ENCODE measurements at places on chromosomes 1 and 21.

- DNase-seq, result no peak
These were observed 156.3 kb upstream of the C1orf87 start for GRCh38 chr1:60229821-60230220.

- no peak for DNase-seq
These were observed 14.1 kb downstream of the DNASE2B start for GRCh38 chr1:84412316-84412942.

- DNase-seq, result no peak
These were observed 62.7 kb downstream of the CAPN2 start for GRCh38 chr1:223775054-223775453.

DNA sequence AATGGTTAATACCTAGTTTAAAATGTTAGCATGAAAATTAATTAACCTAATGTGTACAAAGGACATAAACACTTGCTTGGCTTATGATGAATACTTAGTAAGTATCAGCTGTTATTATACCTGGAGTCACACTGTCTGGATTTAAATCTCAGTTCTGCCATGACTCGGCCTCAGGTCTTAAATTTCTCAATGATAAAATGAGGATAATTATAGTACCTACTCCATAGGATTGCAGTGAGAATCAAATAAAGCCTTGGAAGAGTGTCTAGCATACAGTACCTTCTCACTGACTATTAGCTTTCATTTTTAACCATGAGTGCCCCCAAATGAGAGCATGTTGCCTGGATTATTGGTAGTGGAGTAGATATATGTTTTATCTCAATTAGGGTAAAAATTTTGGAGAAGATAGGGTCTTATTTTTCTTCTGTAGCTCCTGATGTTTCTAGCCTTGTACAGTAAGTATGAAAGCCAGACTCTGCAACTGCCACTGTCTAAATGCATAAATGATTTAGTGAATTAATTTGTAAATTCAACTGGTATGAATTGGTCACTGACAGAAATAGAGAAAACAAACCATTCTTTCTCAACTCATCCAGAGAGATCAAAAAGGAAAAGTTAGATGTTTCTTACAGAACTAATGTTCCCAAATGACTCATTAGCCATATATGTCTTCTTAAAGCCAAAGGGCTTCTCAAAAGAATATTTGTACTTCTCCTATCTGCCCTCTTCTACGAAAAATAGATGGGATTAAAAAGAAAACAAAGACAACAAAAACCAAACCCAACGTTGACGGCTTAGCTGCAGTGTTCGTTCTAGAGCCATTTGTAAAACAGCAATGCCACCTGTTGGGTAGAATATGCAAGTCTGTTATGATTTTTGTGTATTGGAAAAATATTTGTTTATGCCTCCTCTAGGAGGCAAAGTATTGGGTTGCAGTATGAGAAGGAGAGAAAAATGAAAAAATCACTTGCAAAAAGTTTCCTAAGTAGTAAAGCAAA, 53.8 kb upstream of the MROH9 start:
- no peak for DNase-seq

GRCh38 chr1:113782406-113782805, 23.1 kb upstream of the PHTF1 start:
- DNase-seq, result no peak

GRCh38 chr21:20998456-20998789, 214 bp downstream of the NCAM2 start:
- DNase-seq, result no peak

DNA sequence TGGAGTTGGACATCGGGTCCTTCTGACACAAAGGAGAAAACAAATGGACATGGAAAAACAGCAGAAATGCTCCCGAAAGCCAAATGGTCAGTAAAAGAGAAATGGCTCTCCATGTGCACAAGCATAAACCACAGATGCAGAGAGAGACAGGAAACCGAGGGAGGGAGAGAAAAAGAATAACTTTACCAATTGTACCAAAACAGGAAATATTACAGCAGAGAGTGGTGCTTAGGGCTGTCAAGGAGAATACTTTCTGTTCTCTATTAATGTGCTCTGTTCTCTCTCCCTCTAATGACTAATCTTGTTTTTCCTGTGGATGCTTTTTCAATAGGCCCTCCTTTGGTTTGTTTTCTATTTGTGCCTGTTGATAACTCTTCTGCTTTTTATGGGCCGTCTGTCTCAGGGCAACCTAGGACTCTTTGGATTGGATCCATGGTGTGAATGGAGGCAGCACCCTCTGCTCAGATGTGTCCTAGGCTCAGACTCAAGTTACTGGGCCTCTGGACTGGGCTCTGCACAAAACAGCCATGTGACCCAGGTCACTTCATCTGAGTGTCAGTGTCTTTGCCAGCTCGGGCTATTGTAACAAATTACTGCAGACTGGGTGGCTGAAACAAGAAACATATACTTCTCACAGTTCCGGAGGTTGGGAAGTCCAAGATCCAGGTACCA, 663.0 kb downstream of the NPHP4 start:
- DNase-seq, result no peak

DNA sequence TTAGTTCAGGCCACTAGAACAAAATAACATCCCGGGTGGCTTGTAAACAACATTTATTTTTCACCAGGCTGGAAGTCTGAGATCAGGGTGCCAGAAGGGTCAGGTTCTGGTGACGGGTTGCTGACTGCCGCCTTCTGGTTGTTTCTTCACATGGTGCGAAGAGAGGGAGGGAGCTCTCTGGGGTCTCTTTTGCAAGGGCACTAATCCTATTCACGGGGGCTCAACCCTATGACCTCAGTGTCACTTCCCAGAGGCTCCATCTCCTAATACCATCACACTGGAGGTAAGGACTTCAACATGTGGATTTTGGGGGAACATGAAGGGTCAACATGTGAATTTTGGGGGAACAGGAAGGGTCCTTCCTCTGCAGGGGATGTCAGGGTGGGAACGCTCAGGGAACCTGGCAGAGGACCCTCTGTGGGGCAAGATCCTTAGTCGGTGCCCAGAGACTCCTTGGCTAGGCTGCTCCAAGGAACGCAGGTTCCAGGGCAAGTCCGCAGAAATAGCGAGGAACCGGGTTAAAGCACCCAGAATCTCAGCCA, 8.7 kb upstream of the C2CD2 start:
- DNase-seq, result no peak

DNA sequence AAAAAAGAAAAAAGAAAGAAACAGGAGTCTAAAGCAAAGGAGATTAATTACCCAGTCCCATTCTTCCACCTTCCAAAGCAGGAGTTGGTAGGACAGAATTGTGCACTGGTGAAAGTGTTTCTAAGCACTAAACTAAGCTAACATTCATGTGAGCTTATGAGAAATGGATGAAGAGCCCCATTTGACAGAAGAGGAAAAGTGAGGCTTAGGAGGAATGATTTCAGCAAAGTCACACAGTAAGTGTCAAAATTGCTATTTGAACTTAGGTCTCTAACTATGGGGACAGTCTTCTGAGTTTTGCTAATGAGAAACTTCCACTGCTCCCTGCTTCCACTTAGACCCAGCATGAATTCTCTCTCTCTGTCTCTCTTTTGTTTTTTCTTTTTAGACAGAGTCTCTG, 18.7 kb downstream of the LCK start:
- DNase-seq, result no peak

DNA sequence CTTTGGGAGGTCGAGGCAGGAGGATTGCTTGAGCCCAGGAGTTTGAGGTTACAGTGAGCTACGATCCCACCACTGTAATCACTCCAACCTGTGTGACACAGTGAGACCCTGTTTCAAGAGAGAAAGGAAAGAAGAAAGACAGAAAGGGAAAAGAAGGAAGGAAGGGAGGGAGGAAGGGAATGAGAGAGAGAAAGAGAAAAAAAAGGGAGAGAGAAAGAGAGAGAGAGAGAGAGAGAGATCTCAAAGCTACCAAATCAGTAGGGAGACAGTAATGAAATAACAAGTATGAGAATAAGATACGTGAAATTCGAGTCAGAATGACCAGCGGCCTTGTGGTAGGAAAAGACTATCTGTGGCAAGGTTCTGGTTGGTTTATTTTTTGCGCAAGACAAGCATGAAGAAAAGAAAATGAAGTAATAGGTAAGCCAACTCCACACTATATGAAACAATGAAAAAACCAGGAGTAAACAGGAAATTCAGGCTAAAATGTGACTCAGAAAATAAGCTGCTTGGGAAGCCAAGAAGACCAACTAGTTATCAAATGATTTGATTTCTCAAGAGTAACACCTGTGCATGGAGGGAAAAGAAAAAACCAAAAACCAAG, 8.9 kb downstream of the MTF1 start:
- no peak for DNase-seq

GRCh38 chr21:39454949-39455668, 3.3 kb downstream of the SH3BGR start:
- DNase-seq, result no peak

DNA sequence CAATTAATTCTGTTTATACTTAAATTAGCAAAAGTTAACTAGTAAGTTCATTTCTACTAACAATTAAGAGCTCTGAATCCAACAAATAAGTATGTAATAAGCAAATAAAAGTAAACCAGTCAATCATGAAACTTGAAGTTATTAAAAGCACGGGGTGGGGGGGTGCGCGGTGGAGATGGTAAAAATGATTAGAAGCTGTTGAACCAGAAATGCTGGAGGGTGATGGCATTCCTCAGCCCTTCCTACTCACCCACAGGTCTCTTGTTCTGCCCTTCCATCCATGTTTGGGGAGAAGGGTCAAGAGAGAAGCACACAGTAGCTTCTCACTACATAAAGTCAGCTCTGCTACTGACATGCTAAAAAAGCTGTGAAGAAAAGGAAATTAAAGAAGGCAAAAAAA, 63.5 kb downstream of the AKT3 start:
- DNase-seq, result no peak

DNA sequence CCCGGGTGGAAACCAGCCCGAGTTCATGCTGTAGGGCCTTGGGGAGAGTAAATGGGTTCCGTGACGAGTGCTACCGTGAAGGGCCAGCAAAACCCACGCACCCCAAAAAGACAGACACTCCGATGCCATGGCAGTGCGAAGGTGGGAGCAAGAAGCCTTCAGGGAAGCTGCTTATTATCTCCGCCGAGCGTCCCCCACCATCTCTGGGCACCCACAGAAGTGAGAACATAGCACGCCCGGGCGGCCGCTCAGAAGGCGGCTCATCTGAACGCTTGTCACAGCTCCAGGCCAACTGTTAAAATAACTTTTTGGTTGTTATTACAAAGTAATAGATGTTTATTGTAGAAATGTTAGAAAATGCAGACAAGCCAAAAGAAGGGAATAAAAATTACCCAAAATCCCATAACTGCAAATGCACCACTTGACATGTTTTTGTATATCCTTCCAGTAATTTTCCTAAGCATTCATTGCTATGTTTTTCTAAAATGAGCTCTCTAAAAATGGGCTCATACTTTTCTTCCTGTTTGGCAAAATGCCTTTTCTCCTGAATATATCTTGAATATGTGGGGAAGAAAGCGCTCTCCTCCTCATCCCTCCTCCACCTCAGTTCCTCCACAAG, 234.9 kb downstream of the NPHP4 start:
- no peak for DNase-seq

DNA sequence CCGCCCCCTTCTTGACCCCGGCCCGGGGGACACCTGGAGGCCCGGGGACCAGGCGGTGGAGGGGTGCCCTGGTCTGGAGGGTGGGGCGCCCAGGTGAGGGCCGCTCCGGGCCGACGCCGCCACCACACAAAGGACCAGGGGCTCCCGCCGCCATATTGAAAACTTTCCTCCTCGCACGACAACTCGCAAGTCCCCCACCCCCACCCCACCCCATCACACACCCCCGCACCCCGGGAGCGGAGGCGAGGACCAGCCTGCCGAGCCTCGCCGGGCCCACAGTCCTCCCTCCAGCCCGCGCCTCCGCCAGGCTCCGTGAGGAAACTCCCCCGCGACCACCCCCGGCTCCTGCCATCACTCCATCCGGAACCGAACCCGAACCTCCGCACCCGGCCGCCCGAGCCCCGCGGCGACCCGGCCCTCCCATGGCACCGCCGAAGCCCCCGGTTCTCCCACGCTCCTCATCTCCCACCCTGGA, 733 bp downstream of the KDM5B start:
- DNase-seq, result no peak

DNA sequence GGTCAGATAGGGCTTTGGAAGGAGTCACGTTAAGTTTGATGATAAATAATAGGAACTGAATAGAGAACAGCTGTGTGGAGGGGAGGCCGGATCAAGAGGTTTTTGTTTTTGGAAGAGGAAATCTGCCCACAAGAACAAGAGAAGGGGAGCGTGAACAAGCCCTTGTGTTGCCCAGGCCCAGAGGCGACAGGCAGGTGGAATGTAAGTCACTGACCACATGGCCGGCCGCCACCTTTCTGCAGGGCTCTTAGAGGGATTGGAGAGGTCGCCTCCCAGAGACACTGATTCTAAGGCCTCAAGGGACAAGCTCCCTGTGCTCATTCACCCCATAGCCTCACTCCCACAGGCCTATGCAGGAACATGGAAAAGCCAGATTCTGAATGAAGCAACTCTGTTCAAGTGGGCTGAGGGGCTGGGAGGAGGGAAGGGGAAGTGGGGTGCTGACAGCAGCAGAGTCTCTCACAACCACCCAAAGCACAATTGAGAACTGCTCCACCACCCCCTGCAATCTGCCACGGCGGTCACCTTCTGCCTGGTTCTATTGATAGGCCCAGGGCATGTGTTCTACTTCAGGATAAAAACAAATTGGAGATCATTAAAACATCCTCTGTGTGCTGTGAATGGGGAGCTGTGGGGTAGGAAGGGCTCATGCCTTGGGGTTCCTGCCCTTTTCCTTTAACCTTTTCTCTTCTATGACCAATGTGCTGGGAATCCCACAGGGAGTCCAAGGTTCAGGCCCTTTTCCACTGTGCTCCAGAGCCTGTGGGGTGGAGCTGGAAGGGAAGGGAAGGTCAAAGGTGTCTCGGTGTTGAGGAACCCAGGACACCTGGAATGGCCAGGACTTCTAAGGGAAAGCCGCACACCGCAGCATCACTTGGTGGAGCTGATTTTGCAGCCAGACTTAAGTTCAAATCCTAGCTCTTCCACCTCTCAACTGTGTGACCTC, 63.3 kb upstream of the PARP1 start:
- DNase-seq, result no peak

DNA sequence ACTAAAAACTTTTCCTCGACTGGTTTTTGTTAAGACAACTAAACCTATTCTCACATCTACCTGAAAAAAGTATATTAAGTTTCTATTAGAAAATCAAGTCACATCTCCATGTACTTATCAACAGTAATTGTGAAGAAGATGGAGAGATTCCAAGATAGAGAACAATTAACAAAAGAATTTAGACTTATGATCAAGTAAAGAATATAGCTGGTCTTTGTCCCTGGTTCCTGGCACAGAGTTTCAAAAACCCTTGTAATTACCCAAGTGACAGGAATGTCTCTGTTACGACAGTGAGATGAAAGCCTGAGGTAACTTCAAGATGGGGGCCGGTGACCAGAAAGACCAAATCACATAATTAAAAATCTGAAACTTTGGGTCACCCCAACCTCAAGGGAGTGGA, 91.6 kb downstream of the ASH1L start:
- no peak for DNase-seq

All from stimulated activated CD4-positive, alpha-beta T cell treated with anti-CD3 and anti-CD28 coated beads, Interleukin-15, amount 100 ng/mL, for 1 hour (primary cell).